Skin of body (tissue), 3 donors: ENCODE measurements at places on chromosomes 2 and 18. TPM values are rescaled to one million over a fixed set of nuclear protein-coding genes. Genes with fewer than 3 reads are reported as not detected.

CD8B2 gene
- 0.10 TPM for total RNA-seq

CELF4 gene
- 0.69 TPM for total RNA-seq

UGT1A3 gene
- not detected for total RNA-seq

RNU2-63P gene
- total RNA-seq, result not detected

MSTN gene
- 6.2 TPM for total RNA-seq

TEX51 gene
- total RNA-seq, result not detected

INPP1 gene
- 12.0 TPM for total RNA-seq

MBD5 gene
- total RNA-seq, result 43.1 TPM

C2orf80 gene
- not detected for total RNA-seq

EPB41L3 gene
- 40.1 TPM for total RNA-seq

STARD6 gene
- total RNA-seq, result not detected

IL36B gene
- 0.20 TPM for total RNA-seq

SLC30A3 gene
- total RNA-seq, result 0.10 TPM

SERPINB7 gene
- total RNA-seq, result 14.6 TPM

OSR1 gene
- total RNA-seq, result 12.9 TPM

DSG2 gene
- total RNA-seq, result 23.3 TPM

MROH2A gene
- total RNA-seq, result 0.49 TPM

PSMD14 gene
- total RNA-seq, result 45.5 TPM
